KG1 (cell line): ENCODE measurements at places on chromosomes 6 and 20.

DNA sequence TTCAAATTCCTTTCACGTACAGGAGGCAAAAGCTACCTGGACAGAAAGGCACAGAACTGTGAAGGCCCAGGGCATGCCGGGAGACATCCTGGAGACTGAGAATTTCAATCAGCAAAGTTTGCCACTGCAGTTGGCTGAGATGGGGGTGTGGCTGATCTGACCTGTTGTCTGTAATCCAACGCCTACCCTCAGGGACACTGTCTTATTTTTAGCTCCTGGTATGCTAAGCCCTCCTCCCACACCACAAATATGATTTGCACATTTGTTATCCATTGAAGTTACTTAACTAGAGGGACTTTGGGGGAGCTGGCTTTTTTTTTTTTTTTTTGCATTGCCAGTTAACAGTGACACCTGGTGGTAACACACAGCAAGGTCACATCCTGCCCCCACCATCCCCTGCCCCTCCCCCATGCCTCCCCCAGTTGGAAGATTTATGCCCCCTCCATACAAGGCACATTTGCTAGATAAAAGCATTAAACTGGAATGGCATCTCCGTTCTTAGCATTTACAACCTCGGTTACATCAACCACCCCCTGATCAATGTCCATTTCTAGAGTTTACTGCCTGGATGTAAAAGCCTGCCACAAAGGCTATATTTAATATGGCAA, 40.4 kb downstream of the TTI1 start:
- no peak for DNase-seq

DNA sequence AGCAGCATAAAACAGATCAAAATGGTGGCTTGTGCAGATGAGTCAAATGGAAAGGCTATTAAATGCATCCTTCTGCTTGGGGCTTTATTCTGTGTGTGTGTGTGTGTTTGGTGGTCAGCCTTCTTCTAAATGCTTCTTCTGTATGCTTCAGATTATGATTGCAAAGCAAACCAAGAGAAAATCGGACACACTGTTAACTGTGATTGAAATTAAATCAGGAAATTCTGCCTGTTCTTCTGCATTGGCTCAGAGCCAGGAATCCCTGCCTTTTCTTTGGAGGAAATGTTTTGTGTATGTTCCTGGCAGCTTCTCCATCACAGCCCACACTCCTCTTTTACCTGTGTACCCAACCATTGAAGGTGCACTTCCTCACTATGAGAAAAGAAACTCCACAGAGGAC, 22.3 kb upstream of the PDE10A start:
- DNase-seq: no peak

GRCh38 chr20:41895241-41896032, 277.3 kb upstream of the CHD6 start:
- DNase-seq: no peak

DNA sequence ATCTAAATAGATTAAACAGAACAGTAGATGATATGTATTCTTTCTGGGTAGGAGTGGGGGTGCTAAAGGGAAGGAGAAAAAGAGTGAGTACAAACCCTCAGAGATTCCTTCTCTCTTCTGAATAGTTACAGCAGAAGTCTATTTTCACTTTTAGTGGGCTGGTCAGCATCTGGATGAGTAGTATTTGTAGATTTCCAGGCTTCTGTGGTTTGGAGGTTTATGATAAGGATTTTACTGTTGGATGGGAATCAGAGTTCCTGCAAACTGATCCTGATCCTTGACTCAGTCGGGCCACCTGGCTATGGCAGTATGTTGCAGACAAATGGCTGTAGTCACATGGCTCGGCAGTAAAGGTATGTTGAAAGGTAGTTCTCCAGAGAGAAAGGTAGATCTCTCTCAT, 84.3 kb upstream of the IFNGR1 start:
- DNase-seq: no peak

- no peak for DNase-seq
These were observed 155.7 kb upstream of the JARID2 start for GRCh38 chr6:15090145-15090579.

GRCh38 chr20:6480328-6481200, 286.9 kb upstream of the BMP2 start:
- no peak for DNase-seq

DNA sequence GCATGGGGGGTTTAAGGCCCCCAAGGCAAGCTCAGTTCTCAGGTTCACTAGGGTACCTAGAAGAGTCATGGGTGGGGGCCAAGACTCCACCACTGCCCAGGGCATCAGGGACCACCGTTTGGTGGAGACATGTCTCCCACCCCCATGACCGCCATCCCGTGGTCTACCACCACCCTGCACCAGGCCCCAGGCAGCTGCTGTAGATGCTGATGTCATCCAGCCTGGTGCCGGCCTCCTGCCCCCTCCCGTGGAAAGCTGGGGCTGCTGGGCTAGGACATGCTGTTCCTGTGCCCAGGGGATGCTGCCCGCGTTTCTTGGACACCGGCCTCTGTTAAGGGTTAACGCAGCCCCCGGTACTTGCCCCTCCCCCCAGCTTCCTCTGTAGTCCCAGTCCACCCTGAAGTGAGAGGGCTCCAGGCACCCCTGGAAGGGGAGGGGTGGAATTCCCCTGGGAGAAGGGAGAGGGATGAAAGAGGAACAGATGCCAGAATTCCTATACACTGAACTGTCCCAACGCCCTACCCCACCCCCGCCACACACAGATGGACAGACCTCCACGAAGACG, 587 bp downstream of the IP6K3 start:
- no peak for DNase-seq

DNA sequence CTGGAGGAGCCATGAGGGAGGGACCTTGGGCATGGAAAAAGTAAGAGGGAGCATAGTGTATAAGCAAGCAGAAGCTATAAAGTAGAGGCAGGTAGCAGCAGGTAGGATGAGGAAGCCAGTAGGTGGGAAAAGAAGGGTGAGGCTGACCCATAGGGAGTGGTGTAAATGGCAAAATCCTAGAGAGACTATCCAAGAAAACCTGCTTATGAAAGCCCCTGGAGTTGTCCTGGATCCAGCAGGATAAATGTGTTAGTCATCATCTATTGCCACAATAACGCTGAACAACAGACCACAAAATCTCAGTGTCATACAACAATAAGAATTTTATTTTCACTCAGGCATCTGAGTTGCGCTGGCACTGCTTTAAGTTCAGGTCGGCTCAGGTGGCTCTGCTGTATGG, 30.2 kb downstream of the CHD6 start:
- no peak for DNase-seq

DNA sequence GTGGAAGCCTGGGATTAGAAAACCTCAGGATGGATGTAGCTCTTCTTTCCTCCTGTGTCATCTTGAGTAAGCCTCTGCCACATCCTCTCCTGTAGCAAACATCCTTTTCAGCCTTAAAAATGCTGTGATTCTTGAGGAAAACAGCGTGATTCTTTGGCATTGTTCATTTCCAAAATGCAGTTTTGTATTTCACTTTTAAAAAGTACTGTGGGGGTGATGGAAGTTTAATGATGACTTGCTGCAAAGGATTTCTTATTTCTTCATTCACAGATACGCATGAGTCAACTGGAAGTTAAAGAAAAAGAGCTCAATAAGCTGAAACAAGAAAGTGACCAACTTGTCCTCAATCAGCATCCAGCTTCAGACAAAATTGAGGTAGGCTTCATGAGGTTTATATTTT, 23.9 kb upstream of the SNRNP48 start:
- no peak for DNase-seq

DNA sequence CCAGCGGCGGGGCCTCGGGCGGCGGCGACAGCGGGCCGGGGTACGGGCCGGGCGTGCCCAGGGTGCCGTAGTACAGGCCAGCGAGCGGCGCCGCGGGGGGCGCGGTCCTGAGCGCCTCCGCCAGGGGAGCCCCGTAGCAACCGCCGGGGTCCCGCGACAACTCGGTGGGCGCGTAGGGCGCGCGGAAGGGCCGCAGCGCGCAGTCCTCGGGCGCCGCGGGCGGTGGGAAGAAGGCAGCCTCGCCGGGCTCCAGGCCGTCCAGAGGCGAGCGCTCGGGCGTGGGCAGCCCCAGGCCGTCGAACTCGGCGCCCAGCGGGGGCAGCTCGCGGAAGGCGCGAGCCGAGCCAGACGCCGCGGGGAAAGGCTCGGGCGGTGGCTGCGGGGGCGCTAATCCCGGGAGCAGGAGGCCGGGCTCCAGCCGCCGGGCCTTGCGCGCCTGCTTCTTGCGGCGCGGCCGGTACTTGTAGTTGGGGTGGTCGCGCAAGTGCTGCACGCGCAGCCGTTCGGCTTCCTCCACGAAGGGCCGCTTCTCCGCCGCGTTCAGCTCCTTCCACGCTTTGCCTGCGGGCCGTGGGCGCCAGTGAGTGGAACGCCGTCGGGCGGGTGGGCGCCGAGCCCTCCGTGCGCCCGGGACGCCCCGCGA, 916 bp downstream of the SOX18 start:
- DNase-seq: no peak

GRCh38 chr20:49385465-49385864, 97.0 kb downstream of the KCNB1 start:
- no peak for DNase-seq

GRCh38 chr6:25342802-25343201, 63.6 kb downstream of the CARMIL1 start:
- no peak for DNase-seq

DNA sequence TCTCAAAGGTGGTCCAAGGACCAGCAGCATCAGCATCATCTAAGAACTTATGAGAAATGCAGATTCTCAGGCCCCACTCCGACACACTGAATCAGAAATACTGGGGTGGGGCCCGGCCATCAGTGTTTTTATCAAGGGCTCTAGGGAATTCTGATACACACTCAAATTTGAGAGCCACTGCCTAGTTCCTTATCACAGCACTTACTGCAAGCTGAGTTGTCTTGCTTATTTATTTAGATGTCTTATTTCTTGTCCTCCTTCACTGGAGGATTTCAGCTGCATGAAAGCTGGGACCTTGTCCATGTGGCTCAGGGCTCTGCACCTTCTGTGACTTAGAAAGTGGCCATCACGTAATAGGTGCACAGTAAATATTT, 139.4 kb upstream of the RREB1 start:
- no peak for DNase-seq

GRCh38 chr6:157174731-157175130, 148.6 kb downstream of the TMEM242 start:
- no peak for DNase-seq

- no peak for DNase-seq
These were observed 126.7 kb downstream of the IRF4 start for GRCh38 chr6:518218-518617.

DNA sequence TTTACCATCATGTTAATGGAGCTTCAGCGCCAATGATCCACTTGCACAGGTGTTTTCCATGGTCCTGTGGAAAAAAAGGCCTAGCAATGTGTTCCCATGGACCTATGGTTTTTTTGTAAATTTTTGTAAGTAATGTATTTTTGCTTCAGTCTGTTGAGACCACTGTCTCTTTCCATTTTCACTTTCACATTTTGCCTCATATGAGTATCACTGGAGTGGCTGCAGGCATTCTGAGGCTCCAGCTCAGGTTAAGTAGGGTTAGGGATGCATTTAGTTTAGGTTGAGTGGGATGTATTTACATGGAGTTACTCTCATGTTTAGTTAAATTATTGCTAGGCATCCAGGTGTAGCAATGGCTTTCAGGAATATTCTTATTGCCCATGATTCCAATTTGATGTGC, 19.2 kb upstream of the LMBRD1 start:
- DNase-seq: no peak

- no peak for DNase-seq
These were observed 20.4 kb downstream of the ZNF184 start for GRCh38 chr6:27452496-27452897.
